ENCODE measurements at places on chromosomes 1 and 21. TPM values are rescaled to one million over a fixed set of nuclear protein-coding genes. Genes with fewer than 3 reads are reported as not detected.

DNA sequence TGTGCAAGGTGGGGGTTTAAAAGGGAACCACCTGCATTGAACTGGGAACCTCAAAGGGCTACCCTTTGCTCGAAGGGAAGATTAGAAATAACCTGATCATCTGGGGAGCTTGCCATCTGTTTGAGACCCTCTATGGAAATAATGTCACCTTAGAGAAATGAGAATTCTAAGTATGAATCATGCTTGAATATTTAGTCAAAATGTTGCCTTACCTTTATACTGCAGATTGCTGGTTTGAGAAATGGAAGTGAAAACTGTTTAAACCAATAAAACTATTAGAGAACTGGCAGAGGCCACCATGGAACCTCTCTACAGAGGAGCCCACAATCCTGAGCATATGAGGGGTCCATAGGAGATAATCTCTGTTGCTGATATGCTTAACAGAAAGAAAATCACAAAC lies 131.2 kb upstream of the FAM78B start:
- no peak for DNase-seq

DNA sequence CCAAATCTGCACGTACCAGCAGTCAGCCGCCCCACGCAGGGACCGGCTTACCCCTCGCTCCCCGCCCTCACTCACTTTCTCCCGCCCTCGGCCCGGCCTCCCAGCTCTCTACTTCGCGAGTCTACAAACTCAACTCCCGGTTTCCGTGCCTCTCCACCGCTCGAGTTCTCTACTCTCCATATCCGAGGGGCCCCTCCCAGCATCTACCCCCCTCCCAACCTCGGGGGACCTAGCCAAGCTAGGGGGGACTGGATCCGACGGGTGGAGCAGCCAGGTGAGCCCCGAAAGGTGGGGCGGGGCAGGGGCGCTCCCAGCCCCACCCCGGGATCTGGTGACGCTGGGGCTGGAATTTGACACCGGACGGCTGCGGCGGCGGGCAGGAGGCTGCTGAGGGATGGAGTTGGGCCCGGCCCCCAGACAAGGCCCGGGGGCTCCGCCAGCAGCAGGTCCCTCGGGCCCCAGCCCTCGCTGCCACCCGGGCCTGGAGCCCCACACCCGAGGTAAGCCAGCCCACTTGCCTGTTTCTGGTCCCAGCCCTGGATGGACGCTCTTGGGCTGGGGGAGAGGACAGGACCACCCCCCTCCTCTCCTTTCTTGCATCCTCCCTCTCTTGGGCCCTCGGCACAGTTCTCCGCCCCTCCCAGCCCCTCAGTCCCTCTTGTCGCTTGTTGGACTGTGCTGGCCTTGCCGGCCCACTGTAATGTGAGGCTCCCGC lies at the start of gene ARTN:
Gene ARTN (plus strand): TSS at position 416 of the 715 bp plus-strand sequence. CDS start 1,856 bp downstream, outside the sequence.
- no peak for DNase-seq

DNA sequence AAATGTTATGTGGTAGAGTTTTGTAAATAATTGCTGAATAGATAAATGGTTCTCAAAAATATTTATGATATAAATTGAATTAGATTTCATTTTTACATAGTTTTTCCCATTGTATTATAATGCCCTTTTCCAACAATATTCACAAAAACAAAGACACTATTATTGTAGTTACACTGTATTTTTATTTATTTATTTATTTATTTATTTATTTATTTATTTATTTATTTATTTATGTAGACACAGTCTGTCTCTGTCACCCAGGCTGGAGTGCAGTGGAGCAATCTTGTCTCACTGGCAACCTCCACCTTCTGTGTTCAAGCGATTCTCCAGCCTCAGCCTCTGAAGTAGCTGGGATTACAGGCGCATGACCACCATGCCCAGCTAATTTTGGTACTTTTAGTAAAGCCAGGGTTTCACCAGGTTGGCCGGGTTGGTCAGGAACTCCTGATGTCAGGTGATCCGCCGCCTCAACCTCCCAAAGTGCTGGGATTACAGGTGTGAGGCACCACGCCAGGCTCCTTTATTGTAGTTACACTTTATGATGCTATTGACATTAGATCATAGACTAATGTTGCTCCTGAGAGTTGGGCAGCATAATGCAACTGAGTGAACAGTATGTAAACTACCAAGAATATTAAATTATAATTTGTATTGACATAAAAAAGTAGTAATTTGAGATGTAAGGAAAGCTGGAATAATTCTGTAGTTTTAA lies 1430.0 kb upstream of the PRMT6 start:
- no peak for DNase-seq

DNA sequence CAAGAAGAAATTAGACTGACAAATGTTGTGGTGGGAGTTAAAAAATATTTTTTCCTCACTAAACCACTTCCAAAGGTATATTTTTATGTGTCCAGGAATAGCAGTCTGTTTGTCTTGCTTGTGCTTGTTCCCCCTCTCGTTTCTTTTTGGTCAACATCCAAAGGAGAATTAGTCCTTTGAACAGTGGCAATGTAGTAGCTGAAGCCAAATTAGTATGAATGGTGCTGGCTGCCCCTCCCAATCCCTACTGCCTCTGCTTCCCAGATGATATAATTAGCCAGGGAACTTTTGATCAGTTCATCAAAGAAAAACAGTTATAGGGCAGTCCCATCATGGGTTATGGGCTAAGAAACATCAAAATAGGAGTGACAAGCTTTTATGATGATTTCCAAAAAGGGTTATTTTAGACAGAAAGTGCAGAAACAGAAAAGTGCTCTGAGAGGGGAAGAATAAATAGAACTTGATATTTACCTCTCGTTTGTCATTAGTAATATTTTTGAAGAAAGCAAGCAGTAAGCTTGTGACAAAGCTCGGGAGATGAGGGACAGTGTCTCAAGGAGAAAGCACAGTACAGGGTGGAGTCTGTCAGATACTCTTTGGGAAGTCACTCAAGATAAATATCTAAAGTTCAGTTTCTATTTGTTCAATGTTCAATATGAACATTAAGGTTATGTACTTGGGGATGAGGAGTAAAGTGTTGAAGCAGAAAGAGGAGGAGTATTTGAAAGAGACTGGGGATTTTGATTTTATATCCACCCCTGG lies 239.1 kb downstream of the HLX start:
- DNase-seq = no peak

DNA sequence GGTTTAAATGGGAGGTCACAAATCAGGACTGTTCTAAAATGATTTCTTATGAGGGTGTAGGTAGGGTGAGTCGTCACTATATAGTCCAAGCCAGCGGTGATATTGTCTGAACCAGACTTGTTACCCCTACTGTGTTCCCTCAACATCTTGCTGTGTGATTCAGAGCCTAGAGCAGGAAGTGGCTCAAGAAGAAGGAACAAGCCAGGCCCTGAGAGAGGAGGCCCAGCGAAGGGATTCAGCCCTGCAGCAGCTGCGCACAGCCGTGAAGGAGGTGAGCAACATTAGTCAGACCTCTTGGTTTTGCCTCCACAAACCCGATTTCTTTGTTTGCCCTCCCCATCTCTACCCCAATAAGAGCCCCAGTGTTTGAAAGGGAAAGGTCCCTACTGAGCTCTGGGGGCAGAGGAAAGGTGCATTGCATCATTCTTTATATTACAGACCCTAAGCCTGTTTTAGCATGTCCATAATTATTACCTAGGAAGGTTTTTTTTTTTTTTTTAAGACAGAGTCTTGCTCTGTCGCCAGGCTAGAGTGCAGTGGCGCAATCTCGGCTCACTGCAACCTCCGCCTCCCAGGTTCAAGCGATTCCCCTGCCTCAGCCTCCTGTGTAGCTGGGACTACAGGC lies 5.0 kb upstream of the SH3BGRL3 start:
- no peak for DNase-seq

GRCh38 chr1:56064705-56065104 lies 514.7 kb downstream of the PLPP3 start:
- DNase-seq = no peak

DNA sequence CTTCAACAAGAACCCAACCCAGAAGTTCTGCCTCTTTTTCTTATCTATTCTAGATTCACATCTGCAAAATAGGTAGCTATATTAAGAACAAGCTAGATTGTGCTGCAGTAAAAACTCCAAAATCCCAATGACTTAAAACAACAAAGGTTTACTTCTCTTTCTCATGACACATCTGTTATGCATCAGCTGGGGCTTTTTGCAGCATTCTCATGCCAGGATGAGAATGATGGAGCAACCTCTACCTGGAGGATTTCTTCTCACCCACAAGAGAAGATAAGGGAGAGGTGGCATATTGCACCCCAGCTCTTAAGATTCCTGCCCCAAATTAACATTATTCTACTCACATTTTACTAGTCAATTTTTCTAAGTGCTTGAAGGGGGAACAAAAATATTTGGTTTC lies 152.3 kb upstream of the SPAG17 start:
- DNase-seq = no peak

Gene OR14K1
- polyA plus RNA-seq = not detected
